NCI-H446 (cell line): ENCODE measurements at places on chromosomes 2 and 18.

DNA sequence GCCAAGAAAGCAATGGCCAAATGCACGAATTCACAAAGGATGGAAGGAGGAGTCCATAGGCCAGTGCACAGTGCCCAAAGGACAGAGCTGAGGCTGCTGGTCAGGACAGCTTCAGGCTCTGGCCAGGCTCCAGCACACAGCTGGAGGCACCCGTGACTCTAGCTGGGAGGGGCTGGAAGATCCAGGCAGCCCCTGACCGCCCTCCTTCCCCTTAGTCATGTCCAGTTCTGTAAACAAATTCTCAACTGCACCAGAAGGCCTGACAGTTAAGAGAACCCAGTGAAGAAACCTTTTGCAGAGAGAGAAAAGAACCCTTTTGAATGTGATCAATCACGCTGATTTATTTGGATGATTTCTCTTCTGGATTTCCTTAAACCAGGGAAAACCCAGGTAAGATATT lies 7.7 kb upstream of the YWHAQ start:
- no peak for DNase-seq

- DNase-seq, result no peak
These were observed 184.1 kb upstream of the FN1 start for GRCh38 chr2:215619989-215620388.

GRCh38 chr2:16053437-16054257 lies 113.3 kb downstream of the MYCN start:
- DNase-seq, result no peak

- DNase-seq, result no peak
These were observed 41.8 kb downstream of the STAT1 start for GRCh38 chr2:190972213-190972612.

- DNase-seq, result no peak
These were observed 61.7 kb downstream of the CD226 start for GRCh38 chr18:69885841-69886531.
